Neural cell (in vitro differentiated cells): ENCODE measurements at places on chromosomes 12 and 14. TPM values are rescaled to one million over a fixed set of nuclear protein-coding genes. Genes with fewer than 3 reads are reported as not detected.

Gene ATF7
- polyA plus RNA-seq, result 1.9 and 6.3 TPM in 2 replicates

Gene ERH
- polyA plus RNA-seq, result 423 and 480 TPM in 2 replicates

Gene USP44
- polyA plus RNA-seq, result 3.2 and 3.7 TPM in 2 replicates

Gene TMEM63C
- 11.1 and 14.6 TPM in 2 replicates for polyA plus RNA-seq

Gene RNF212B
- polyA plus RNA-seq, result not detected in 2 replicates

Gene ASB2
- polyA plus RNA-seq, result 0.26 TPM in 1 of 2 replicates, not detected in the other

Gene METAP2
- 77.0 and 78.0 TPM in 2 replicates for polyA plus RNA-seq

Gene FGD4
- polyA plus RNA-seq, result 15.7 and 24.4 TPM in 2 replicates

Gene LBHD2
- not detected in 2 replicates for polyA plus RNA-seq

Gene SLC2A13
- 10.7 and 11.1 TPM in 2 replicates for polyA plus RNA-seq

Gene DAO
- not detected in 2 replicates for polyA plus RNA-seq

Gene TAS2R20
- 1.9 and 3.3 TPM in 2 replicates for polyA plus RNA-seq

Gene GPD1
- 1.5 and 4.0 TPM in 2 replicates for polyA plus RNA-seq

Gene KIF21A
- polyA plus RNA-seq, result 119 and 130 TPM in 2 replicates

Gene NEUROD4
- polyA plus RNA-seq, result not detected in 2 replicates

Gene TOMM20L
- polyA plus RNA-seq, result not detected in 2 replicates

Gene EEA1
- 4.5 and 5.6 TPM in 2 replicates for polyA plus RNA-seq

Gene WNT1
- polyA plus RNA-seq, result not detected in 2 replicates

Gene KRT8
- 0.46 and 3.0 TPM in 2 replicates for polyA plus RNA-seq

Gene LMNTD1
- not detected in 2 replicates for polyA plus RNA-seq

Gene SYCP3
- polyA plus RNA-seq, result 2.1 and 3.4 TPM in 2 replicates

Gene ADAM21
- polyA plus RNA-seq, result 0.34 and 0.58 TPM in 2 replicates

Gene PAX9
- polyA plus RNA-seq, result not detected in 2 replicates

Gene SCARB1
- polyA plus RNA-seq, result 3.7 and 5.8 TPM in 2 replicates

Gene BDKRB2
- not detected in 2 replicates for polyA plus RNA-seq

Gene RNASE3
- polyA plus RNA-seq, result not detected in 2 replicates

Gene FSCB
- polyA plus RNA-seq, result not detected in 2 replicates

Gene ERBB3
- 0.58 and 0.78 TPM in 2 replicates for polyA plus RNA-seq

Gene LUM
- 0.20 and 0.89 TPM in 2 replicates for polyA plus RNA-seq

Gene C14orf39
- 0.12 TPM in 1 of 2 replicates, not detected in the other for polyA plus RNA-seq

Gene EEF1AKMT3
- 1.6 and 2.0 TPM in 2 replicates for polyA plus RNA-seq

Gene ITGB7
- 0.26 TPM in 1 of 2 replicates, not detected in the other for polyA plus RNA-seq

Gene CACNA2D4
- polyA plus RNA-seq, result not detected in 2 replicates

Gene NGB
- 0.87 and 2.5 TPM in 2 replicates for polyA plus RNA-seq

Gene GALNT8
- polyA plus RNA-seq, result 25.8 and 25.9 TPM in 2 replicates

Gene CLEC6A
- polyA plus RNA-seq, result not detected in 2 replicates

Gene SMOC1
- 4.1 and 8.7 TPM in 2 replicates for polyA plus RNA-seq

Gene TMEM52B
- polyA plus RNA-seq, result not detected in 2 replicates

Gene ZBTB42
- polyA plus RNA-seq, result not detected in 2 replicates

Gene PRH2
- polyA plus RNA-seq, result not detected in 2 replicates

Gene POTEM
- not detected in 2 replicates for polyA plus RNA-seq

Gene ESPL1
- polyA plus RNA-seq, result 0.33 and 4.5 TPM in 2 replicates
